Lung (tissue), 17 donors: ENCODE measurements at places on chromosomes 6 and 20. TPM values are rescaled to one million over a fixed set of nuclear protein-coding genes. Genes with fewer than 3 reads are reported as not detected.

DNA sequence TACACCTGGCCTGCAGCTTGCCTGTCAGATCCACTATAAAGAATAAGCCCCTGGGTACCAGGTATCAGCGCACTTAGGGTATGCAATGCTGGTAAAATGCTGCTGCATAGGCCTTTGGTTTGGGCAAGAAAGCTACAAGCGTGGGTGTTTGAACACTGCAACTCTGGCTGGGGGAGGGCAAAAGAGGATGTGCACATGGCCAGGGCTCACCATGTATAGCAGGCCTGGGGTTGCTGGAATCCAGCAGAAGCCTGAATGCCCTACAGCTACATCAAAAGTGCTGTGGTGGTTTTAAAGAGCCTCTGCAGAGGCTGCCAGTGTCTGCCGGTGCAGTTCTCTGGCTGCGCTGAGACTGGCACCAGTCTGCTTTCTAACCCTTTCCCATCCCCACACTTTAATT is 51.7 kb downstream of the UQCC1 start:
- peaks cover 13% of the 10 kb centered on the region for H3K36me3 ChIP-seq
- H3K4me3 ChIP-seq: no peak overlapping the region
- H3K27me3 ChIP-seq: no peaks in the 10 kb centered on the region
- H3K27ac ChIP-seq: no peak overlapping the region
- no peaks in the 10 kb centered on the region for H3K4me1 ChIP-seq
- DNase-seq: no peak

DNA sequence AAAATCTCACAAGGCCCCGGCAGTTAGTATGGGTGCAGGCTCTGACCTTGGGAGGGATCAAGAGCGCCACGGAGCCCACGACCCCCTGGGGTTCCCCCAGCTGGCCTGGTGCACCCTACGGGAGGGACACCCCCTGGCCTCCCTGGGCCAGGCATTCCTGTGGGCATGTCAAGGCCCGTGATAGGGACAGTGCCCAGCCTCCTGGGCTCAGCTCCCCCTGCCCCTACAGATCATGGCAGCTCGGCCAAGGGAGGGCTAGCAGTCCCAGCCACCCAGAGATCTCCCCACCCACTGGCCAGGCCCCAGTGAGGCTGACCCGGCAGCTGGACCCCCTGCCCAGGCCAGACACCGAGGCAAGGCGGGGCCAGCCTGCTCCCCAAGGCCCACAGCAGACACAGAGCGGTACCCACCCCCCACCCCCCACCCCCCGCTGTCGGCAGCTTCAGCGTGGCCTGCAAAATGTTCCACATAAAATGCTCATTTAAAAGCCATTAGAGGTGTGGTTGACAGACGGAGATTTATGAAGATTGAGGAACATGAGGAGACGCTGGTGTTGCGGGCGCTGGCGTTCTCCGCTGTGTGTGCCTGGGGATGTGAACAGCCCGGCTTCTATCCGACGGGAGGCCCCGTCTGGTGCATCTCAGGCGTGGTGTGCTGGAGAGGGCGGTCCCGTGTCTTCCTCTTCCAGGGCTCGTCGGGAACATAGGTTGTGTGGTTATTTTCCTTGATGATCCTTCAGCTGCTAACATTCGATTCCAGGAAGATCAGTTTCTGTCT is 188.5 kb downstream of the TAF4 start:
- no peaks in the 10 kb centered on the region for H3K4me1 ChIP-seq
- no peak overlapping the region for H3K27ac ChIP-seq
- H3K4me3 ChIP-seq: no peak overlapping the region

DNA sequence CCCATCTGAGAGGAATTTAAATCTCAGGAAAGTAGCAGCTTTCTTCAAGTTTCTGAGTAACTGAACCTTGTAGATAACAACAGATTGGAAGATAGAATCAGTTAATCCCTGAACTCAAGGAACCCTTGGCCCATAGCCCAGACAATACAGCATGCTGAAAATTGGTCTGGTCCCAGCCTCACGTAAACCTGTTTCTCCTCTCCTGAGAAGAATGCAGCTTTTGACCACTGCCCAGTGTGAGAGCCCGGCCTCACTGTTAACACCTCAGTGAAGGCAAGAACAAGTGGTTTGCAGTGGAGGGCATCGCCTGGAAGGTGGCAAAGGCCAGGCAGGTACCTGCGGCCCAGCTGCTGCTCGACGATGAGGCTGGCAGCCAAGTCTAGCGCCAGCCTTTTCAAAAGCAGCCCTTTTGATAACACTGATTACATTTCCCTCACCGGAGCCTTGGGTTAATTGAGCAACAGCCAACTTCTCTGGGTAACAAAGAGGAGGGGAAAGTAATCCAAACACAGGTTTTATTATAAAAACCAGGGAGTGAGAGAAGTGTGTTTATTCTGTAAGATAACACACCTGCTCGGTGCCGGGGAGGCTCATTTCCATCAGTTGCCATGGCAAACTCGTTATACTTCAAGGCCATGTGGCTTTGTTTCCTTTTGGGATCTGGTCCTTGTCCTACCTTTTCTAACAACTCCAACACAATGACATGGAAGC is 54.0 kb downstream of the TRAF3IP2 start:
- no peak overlapping the region for H3K4me3 ChIP-seq
- no peaks in the 10 kb centered on the region for H3K36me3 ChIP-seq
- H3K4me1 ChIP-seq: peaks cover 22% of the 10 kb centered on the region
- peak; percentile 69 for DNase-seq
- no peaks in the 10 kb centered on the region for H3K27me3 ChIP-seq
- peak overlapping the region; percentile 50 for H3K27ac ChIP-seq

DNA sequence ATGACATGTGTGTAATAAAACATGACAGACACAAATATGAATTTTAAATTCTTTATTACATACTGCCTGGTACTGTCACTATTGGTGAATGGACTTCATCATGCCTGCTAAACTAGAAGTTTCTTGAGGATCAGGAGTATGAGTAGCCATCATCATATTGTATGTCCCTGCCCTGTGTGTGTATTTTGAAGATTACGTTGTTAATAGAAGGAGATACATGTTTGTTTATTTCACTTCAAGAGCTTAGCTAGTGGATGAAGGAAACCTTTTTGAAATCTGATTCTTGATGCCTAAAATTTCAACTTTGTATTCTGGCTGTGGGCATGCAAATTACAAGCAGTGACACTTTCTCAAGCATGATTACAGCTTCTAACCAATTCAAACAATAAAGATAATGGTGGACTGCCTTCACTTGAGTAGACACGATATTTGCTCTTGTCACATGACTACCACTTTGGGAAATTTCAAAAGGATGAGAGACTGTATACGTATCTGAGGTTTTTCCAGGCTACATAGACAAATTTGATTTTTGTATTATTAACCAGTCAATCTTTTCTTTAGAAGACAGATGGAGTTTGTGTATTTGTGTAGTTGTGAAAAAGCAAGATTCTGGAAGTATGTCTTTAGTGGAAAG is 3.5 kb downstream of the TBPL1 start:
- H3K36me3 ChIP-seq: no peaks in the 10 kb centered on the region
- no peak overlapping the region for H3K27ac ChIP-seq
- no peaks in the 10 kb centered on the region for H3K27me3 ChIP-seq
- H3K4me3 ChIP-seq: no peak overlapping the region
- H3K4me1 ChIP-seq: peaks cover 19% of the 10 kb centered on the region

DNA sequence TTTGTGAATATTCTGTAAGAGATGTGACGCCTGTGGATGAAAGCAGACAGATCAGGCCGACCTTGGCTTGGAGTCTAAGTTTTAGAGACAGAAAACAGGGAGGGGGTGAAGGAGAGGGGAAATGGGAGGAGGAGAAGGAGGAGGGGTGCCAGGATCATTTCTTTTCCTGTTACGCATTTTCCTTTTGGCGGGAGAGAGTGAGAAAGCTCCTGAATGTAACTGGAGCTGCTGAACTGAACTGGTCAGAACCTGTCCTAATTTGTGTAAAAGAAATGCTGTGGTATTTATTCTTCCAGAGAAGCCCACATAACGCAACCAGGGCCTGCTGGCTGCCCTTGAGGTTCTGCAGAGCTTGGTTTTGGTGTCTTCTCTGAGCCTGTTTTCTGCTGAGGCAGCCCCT is 41.9 kb downstream of the UTRN start:
- no peak overlapping the region for H3K27ac ChIP-seq
- H3K4me3 ChIP-seq: no peak overlapping the region
- peak; percentile 85 for DNase-seq
- H3K27me3 ChIP-seq: no peaks in the 10 kb centered on the region

- H3K4me3 ChIP-seq: no peak overlapping the region
- peak overlapping the region; percentile 48 for H3K27ac ChIP-seq
- H3K4me1 ChIP-seq: no peaks in the 10 kb centered on the region
- DNase-seq: no peak
Measured at GRCh38 chr6:169450097-169450496, 196.5 kb upstream of the THBS2 start.

DNA sequence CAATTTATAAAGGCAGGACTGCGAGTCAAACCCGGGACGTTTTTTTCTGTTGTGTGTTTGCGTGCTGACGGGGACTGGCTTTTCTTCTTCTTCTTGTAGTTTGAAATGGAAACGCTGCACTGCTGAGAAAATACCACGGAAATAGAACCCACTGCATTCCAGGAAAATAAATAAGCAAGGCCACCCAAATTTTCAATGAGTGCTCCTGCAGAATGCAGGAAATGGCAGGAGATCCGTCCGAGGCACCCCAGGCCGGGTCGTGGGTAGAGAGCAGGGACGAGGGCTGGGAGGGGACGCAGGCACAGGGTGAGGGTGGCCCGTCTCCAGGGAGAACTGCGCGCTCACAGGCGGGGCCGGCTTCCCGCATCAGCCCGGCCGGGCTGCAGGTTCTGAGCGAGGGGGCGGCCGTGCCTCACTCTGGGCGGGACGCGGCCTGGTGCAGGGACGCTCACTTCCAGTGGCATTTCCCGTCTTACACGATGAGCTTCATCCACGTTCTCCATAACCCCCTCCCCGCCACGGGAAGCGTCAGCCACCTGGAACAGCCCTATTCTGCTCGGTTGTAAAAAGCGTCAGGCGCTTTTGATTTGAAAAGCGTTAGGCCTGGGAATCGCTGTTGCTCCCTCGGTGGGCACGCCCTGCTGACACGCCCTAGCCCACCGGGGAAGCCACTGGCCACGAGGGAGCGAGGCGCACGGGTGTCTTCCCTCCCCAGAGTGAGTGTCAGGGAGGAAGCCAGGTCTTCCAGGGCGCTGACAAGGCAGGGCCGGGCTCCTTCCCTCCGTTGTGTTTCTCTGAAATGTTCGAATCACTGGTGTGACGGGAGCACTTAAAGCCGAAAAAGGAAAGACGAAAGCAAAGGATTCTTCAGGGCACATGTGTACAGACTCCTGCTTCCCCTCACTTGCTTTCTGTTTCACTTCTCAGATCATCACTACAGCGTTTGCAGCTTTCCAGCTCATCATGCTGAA is 17.9 kb upstream of the EXOC2 start:
- peaks cover 6% of the 10 kb centered on the region for H3K4me1 ChIP-seq
- H3K36me3 ChIP-seq: no peaks in the 10 kb centered on the region
- H3K27me3 ChIP-seq: no peaks in the 10 kb centered on the region

DNA sequence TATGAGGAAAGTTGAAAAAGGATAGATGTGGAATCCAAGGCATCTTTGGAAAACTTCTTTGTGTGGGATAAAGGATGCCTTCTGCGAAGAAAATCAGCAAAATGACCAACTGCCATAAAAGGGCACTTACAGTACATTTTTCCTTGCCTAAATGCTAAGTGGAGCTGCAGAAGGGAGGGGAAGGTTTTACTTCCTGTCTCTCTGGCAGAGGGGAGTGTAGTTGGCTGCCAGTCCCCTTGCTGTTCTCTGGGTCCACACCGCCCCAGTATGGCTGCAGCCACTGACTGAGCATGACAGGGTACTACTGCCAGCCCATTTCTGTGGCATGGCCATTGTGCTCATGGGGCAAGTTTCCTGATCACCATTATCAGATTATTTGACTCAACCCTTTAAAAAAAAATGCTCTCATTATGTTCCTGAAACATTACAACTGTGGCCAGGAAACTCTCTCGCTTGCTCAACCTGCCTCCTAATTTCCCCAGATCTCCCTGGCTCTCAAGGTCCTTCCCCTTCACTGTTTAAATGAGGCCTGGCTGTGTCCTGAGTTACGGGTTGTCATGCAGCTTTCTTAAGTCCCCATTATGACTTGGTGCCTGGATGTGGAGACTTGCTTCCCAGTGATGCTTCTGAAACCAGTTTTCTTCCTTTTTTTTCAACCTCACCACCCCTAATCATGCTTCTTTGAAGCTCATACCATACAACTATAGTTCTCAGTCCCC is 34.5 kb upstream of the FAM184A start:
- H3K27ac ChIP-seq: peak overlapping the region; percentile 45
- no peaks in the 10 kb centered on the region for H3K27me3 ChIP-seq
- no peak overlapping the region for H3K4me3 ChIP-seq
- DNase-seq: peak; percentile 60
- no peaks in the 10 kb centered on the region for H3K36me3 ChIP-seq
- H3K4me1 ChIP-seq: no peaks in the 10 kb centered on the region

DNA sequence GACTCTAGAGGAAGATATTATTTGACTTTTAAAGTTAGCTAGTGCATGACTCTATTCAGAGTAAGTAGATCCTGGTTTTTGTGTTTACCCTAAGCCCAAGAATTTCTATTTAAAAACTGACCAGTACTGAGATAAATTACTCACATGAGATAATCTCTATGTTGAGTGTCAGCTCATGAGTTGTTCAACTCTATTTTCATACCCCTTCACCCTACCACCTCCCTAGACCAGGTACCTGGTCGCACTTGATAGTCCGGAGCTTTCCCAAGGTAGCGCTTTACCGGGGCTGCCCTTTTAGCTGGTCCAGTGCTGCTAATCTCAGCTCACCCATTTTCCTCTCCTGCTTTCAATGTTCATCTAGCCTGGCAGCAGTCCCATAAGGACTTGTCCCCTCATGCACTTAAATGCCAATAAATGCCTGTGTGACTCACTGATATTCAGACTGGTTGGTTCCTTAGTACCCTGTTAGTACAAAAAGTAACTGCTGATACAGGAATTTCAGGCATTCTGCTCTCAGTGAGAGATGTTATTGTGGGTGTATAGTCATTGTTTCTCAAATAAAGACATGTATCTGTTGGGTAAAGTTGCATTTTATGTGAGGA is 503.9 kb downstream of the ADGRB3 start:
- no peak overlapping the region for H3K4me3 ChIP-seq
- H3K27ac ChIP-seq: no peak overlapping the region
- H3K27me3 ChIP-seq: no peaks in the 10 kb centered on the region
- no peak for DNase-seq

DNA sequence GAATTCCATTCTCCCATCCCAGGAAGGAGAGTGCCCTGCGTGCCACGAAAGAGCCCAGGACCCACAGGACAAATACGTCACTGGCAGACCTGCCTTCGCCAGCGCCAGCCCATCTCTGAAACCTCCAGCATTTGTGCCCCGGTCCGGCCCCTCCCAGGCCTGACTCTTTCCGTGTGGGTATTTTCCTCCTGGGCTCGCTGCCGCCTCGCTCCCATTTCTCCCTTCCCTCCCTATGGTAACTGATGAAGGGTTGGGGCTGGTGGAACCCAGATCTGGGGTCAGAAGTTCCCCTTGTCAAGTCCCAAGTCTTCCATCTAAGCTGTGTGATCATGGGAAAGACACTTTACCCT is 208.5 kb downstream of the LRFN2 start:
- no peak overlapping the region for H3K27ac ChIP-seq
- H3K4me3 ChIP-seq: no peak overlapping the region
- no peaks in the 10 kb centered on the region for H3K36me3 ChIP-seq
- no peaks in the 10 kb centered on the region for H3K27me3 ChIP-seq

The LRRC73 gene
- 2.0 TPM for total RNA-seq
